ENCODE measurements at places on chromosomes 12 and 14.

GRCh38 chr12:46491548-46491947 lies 119.0 kb upstream of the SLC38A2 start:
- DNase-seq: no peak

- DNase-seq: no peak
Measured at GRCh38 chr12:38490941-38491340, 174.4 kb downstream of the ALG10B start.

GRCh38 chr12:7130701-7131501 lies 730 bp downstream of the CLSTN3 start:
- DNase-seq: no peak

DNA sequence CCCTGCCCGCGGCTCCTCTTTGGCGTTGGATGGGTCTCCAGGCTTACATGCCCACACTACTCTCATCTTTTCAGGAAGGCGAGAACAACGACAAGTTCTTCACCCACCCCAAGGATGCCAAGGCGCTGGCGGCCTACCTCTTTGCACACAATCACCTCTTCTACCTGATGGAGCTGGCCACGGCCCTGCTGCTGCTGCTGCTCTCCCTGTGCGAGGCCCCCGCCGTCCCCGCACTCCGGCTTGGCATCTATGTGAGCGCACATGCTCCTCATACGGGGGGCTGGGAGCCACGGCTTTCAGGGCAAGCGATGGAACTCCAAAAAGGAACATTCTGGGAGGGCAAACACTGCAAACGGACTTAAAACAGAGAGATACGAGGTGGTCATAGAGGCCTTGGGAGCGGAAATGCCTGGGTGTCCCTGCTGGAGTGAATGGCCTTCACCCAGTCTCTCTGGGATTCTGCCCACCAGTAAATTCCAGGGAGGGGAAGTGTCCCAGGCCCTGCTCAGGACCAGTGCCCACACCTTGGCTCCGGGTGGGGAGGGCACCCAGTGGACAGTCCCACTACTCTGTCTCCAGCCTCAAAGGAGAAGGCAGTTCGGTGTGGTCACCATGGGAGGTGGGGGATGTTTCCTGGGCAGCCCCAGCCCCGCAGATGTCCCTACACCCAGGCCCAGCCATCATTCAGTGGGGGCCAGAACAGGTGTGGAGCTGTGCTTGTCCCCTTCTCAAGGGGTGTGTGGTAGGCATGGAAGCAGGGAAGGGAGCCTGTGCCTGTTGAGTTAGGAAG lies 45.0 kb downstream of the TPCN1 start:
- no peak for DNase-seq

- no peak for DNase-seq
Measured at GRCh38 chr14:82003426-82003825, 469.8 kb upstream of the SEL1L start.

DNA sequence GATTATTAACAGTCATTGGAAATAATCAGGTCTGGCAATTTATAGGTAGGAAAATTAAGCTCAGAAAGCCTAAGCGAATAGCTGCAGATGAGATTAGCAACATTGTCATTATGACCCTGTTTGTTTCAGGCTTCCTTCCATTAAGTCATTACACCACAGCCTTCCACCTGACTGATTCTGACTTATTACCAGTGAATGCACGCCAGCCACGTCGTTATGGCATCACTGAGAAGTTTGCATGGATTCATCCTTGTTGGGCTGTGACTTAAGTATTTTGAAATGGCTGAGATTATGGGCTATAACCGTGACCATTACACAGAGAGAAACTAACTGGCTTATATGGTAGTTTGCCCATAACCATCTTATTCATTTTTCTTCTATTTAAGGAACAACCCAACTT lies 18.6 kb downstream of the RASSF8 start:
- no peak for DNase-seq

- DNase-seq: no peak
Measured at GRCh38 chr12:42961395-42961794, 371.8 kb upstream of the PRICKLE1 start.

- DNase-seq: no peak
Measured at GRCh38 chr12:113938471-113938870, 27.7 kb downstream of the RBM19 start.

GRCh38 chr14:80110721-80111120 lies 100.6 kb downstream of the DIO2 start:
- no peak for DNase-seq

GRCh38 chr12:117855165-117855564 lies 113.6 kb downstream of the KSR2 start:
- DNase-seq: no peak

- DNase-seq: no peak
Measured at GRCh38 chr14:89469210-89470198, 52.5 kb upstream of the FOXN3 start.

DNA sequence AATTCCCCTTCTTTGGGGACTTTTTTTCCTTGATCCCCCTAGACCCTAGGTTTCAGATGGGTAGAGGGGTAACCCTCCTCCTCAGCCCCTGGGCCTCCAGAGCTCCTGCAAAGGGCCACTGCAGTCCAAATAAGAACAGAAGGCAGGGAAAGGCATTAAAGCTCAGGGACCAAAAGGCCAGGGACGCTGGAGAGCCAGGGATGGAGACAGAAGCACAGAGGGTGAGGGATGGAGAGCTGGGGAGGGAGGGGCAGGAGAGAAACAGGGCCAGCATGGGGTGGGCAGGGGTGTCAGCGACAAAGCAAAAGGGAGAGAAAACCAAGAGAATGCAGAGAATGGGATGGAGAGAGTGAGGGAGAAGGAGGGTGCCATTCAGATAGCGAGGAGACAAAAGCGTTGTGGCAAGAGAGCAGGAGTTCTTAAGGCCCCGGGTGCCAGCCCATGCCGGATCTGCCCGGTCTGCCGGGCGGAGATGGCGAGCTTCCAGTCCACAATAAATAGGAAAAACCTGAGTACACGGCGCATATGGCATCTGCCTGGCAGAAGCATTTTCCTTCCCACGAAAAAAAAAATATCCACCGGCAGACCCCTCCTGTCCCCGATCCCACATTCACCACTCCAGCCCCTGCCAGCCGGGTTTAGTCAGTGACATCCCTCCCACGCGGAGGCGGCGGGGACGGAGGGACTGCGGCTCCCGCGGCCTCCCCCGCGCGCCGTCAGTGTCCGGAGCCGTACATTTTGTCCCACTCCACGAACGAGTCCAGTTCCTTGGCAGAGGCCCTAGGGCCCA lies 28.6 kb downstream of the FIGNL2 start:
- DNase-seq: no peak

GRCh38 chr12:120394483-120395367 lies 25.8 kb upstream of the MSI1 start:
- DNase-seq: no peak

- DNase-seq: no peak
Measured at GRCh38 chr12:75603475-75603874, 92.1 kb upstream of the KRR1 start.

DNA sequence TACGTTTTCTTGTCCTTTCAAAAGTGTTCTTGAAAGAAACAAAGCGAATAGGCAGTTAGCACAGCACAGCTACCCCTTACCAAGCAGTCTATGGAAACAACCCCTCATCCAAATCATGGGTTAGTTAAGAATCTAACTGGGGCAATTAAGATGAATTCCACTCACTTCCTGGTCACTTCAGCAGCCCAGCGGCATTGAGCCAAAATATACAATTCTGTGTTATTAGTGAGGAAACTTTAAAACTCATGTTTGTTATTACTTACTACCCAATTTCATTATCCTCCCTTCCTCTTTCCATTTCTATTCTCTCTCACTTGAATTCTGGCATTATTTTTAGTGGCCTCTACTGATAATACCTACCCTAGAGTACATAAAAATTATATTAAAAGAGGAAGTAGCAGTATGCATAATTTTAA lies 121.4 kb downstream of the PPHLN1 start:
- no peak for DNase-seq

- no peak for DNase-seq
Measured at GRCh38 chr12:46349253-46349652, 23.3 kb downstream of the SLC38A2 start.

DNA sequence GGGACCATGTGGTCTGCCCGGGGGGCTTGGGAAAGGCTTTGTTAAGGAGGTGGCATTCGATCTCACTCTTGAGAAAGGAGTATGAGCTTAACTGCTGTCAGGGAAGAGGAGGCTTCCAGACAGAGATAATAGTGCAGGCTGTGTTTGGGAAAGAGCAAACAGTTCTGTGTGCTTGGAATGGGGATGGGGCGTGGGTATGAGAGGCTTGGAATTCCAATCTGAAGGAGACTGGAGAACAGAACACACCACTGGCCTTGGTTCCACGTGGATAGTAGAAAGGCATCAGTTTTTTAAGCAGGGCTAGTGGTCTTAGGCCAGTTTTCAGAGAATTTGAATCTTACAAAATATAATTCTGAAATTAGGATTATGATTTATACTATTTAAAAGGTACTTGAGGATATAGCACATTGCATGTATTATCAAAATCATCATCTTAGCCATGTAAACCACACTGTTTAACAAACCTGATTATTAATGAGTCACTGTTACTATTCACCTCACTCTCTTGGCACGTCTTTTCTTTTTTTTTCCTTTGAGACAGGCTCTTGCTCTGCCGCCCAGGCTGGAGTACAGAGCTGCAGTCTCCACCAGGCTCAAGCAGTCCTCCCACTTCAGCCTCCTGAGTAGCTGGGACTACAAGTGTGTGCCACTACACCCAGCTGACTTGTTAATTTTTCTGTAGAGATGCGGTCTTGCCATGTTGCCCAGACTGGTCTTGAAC lies 38.5 kb upstream of the KCNK13 start:
- DNase-seq: no peak

DNA sequence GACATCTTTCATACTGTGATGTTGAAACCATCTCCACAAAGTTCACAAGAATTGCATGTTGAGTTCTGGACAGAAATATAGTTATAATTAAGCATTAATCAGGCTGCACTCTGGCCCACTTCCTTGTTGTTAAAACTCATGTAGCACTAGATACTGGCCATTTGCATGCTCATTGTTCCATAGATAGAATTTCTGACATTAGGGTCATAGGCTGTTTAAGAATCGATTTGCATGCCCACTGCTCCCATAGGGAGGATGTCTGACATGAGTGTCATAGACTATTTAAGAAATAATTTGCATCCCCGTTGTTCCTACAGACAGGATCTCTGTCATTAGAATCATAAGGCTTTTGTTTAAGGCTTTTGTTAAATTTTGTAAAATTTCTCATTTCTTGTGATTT lies 50.2 kb downstream of the MYF5 start:
- DNase-seq: no peak

GRCh38 chr12:80512781-80513180 lies 68.7 kb downstream of the PTPRQ start:
- no peak for DNase-seq

GRCh38 chr12:71128191-71128788 lies 29.5 kb downstream of the TSPAN8 start:
- no peak for DNase-seq

- DNase-seq: no peak
Measured at GRCh38 chr12:119630962-119631550, 36.9 kb upstream of the PRKAB1 start.

GRCh38 chr14:90857866-90858265 lies 41.6 kb upstream of the TTC7B start:
- no peak for DNase-seq

GRCh38 chr12:106235770-106236169 lies 12.1 kb downstream of the CKAP4 start:
- DNase-seq: no peak

DNA sequence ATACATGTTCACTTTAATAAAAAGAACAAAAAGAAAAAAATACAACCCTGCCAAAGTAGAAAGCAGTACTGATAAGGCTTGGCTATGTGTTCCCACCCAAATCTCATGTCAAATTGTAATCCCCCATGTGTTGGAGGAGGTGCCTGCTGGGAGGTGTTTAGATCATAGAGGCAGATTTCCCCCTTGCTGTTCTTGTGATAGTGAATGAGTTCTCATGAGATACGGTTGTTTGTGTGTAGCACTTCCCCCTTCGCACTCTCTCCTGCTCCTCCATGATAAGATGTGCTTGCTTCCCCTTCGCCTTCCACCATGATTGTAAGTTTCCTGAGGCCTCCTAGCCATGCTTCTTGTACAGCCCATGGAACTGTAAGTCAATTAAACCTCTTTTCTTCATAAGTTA lies 59.9 kb downstream of the USP15 start:
- no peak for DNase-seq

- no peak for DNase-seq
Measured at GRCh38 chr14:94517641-94518257, 8.5 kb upstream of the SERPINA12 start.

GRCh38 chr14:58746261-58746660 lies 108.5 kb downstream of the DACT1 start:
- DNase-seq: no peak

GRCh38 chr14:55458800-55459515 lies 18.5 kb upstream of the TBPL2 start:
- DNase-seq: no peak

- no peak for DNase-seq
Measured at GRCh38 chr12:11723993-11724392, 74.5 kb downstream of the ETV6 start.

DNA sequence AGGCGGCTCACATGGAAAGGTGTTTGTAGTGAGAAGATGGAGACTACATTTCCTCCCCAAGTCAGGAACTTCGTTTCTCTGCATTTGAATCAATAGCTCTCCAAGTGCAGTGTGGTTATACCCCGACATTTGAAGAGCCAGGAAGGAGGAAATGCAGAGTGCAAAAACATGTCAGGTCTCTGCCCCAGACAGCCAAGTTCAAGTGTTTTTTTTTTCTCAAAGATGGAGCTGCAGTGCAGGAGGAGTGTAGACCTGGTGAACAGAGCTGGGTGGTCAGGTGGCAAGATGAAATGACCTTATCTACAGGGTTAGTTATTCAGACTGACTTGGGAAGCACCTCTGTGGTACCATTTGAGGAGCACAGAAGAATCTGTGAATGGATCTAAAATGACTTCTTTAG lies 21.3 kb downstream of the MLXIP start:
- DNase-seq: no peak

GRCh38 chr12:124457287-124458219 lies 109.9 kb downstream of the NCOR2 start:
- DNase-seq: no peak

DNA sequence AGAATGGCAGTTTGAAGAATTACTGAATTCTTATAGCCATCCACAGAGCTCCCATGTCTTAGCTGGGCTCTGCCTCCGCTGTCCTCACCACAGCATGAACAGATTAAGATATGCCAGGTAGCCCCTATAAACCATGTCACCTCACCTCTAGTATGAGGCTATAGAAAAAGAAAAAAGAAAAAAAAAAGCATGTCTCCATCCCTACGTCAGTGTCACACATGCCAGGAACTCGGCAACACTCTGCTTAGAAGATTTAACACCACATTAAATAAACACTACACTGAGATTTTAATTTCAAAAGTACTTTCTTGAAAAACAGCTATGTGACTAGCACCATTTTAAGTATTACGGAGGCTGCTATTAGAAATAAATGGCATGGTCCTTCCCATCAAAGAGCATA lies 149.4 kb downstream of the CAPZA3 start:
- DNase-seq: no peak

Measured in stimulated activated CD8-positive, alpha-beta memory T cell treated with anti-CD3 and anti-CD28 coated beads, Interleukin-12 subunit alpha, Interleukin-12 subunit beta, amount 100 ng/mL, for 1 hour (primary cell).